Dermis blood vessel endothelial cell (primary cell): ENCODE measurements at places on chromosomes 12 and 14.

GRCh38 chr12:18277196-18277595 lies 15.9 kb downstream of the PIK3C2G start:
- peak; percentile 66 for DNase-seq

GRCh38 chr12:47021298-47021697 lies 58.1 kb upstream of the PCED1B start:
- peak; percentile 91 for DNase-seq

DNA sequence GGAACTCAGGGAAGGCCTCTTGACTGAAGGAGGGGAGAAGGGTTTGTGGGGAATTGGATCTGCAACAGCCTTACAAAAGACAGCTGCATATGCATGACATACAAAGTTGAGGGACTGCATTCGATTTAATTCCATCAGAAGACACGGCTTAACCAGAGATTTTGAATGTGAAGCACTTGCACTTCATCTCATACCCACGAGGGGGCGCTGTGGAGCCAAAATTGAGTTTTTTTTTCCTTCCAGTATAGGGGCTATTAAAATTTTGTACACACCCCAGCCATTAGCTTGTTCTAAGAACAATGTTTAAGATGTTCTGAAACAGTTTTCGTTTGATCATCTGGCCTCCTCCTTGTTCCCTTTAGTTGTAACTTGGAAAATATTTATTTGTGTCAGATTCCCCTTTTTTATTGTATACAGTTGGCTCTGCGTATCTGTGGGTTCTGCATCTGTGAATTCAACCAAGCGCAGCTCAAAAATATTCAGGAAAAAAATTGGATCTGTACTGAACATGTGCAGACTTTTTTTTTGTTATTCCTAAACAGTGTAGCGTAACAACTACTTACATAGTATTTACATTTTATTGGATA lies 1.6 kb downstream of the SUDS3 start:
- DNase-seq: peak; percentile 69

GRCh38 chr12:78275886-78276285 lies 445.2 kb downstream of the NAV3 start:
- no peak for DNase-seq

GRCh38 chr12:130704606-130705005 lies 11.5 kb downstream of the RIMBP2 start:
- DNase-seq: no peak

- no peak for DNase-seq
These were observed 12.7 kb upstream of the RIMKLB start for GRCh38 chr12:8685051-8685450.

- no peak for DNase-seq
These were observed 10.4 kb downstream of the ITPK1 start for GRCh38 chr14:93105362-93105761.

GRCh38 chr12:46357438-46358324 lies 14.9 kb downstream of the SLC38A2 start:
- DNase-seq: peak; percentile 76

GRCh38 chr14:87278415-87278814 lies 714.6 kb downstream of the GALC start:
- DNase-seq: no peak

- DNase-seq: peak; percentile 36
These were observed 48.9 kb upstream of the DLK1 start for GRCh38 chr14:100677554-100678468.

DNA sequence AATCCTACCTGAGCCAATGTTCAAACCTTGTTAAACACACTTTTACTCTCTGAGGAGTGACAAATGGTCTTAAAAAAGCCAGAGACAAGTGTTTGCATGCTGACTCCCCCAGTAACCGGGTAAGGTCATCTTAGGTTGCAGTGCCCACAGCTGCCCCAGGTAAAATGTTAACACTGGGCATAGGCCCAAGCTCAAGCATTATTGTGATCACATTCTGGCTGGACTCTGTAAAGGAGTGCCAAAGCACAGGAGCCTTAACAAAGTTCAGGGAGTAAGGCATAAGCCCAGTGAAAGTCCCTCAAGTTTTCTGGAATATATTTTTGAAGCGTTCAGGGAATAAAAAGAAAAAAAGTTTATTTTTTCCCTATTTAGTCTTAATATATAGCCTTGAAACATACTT lies 8.6 kb downstream of the EDDM3A start:
- DNase-seq: no peak

GRCh38 chr14:86777963-86778602 lies 1214.9 kb downstream of the GALC start:
- no peak for DNase-seq

GRCh38 chr14:27845241-27845850 lies 921.2 kb upstream of the FOXG1 start:
- no peak for DNase-seq

DNA sequence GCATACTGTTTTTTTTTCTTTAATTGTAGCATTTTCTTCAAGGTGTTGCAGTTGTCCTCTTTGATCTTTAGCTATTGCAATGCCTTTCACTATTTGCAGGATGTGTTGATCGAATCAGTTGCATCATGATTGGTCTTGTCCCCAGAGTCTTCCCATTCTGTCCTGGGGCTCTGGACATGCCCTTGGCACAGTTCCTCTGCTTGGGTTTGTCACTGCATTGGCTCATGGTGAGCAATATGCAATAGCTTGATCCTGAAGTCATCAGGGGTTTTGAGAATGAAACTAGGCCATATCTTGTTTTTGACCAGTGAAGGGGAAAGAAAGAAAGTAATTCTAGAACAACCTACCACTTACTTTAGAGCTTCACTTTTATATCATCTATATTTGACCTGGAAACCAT lies 281.5 kb downstream of the TMEM117 start:
- DNase-seq: no peak

- DNase-seq: no peak
These were observed 114.8 kb downstream of the PLXNC1 start for GRCh38 chr12:94263011-94263811.

- no peak for DNase-seq
These were observed 1.5 kb upstream of the DTX1 start for GRCh38 chr12:113054948-113055486.

GRCh38 chr12:51751661-51752060 lies 96.9 kb downstream of the FIGNL2 start:
- DNase-seq: no peak

- DNase-seq: peak; percentile 76
These were observed 22.2 kb upstream of the OVCH1 start for GRCh38 chr12:29519585-29520182.

DNA sequence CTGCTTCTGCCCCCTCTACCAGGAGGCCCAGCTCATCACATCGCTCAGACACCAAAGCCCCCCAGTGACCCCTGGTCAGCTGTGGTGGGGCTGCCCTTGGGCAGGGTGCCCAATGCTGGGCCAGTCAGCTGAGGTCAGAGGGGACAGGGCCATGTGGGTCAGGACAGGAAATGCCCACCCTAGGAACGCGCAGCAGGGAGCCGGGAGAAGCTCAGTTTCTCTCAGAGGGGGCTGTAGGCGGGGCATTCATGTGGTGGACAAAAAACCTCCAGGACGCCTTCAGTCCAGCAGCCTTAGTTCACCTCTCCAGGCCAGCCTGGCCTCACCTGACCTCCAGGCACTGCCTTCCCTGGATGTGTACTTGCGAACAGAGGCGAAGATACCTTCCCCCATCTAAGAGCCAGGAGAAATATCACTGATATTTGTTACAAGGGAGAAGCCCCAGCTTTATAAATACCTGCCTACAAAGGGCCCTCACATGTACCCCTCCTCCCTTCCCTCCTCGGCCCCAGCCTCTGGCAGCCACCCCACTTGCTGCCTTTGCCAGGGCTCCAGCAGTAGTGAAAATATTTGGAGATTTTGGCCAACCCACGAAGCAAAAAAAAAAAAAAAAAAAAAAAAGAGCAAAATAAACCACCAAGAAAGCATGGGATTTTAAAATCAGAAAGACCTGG lies 41.9 kb upstream of the PLEKHG6 start:
- DNase-seq: no peak

DNA sequence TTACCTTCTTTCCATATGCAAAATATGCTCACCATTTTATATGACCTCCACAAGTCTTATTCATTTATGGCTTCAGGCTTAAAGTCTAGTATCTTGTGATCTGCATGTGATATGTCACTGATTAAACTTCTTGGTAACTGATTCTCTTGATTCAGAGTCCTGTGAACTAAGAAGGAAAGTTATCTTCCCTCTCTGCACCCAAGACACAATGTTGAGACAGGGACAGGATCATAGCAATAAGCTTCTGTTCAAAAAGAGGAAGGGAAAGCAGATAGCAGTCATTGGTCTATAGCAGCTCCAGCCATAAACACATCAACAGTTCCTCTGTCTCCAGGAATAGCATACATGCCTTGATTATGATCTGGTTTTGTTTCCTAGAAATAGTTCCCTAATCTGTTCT lies 103.1 kb downstream of the UNC79 start:
- no peak for DNase-seq

GRCh38 chr14:92465353-92466055 lies 48.1 kb upstream of the RIN3 start:
- DNase-seq: no peak

GRCh38 chr14:98280436-98280835 lies 991.6 kb downstream of the BCL11B start:
- no peak for DNase-seq

DNA sequence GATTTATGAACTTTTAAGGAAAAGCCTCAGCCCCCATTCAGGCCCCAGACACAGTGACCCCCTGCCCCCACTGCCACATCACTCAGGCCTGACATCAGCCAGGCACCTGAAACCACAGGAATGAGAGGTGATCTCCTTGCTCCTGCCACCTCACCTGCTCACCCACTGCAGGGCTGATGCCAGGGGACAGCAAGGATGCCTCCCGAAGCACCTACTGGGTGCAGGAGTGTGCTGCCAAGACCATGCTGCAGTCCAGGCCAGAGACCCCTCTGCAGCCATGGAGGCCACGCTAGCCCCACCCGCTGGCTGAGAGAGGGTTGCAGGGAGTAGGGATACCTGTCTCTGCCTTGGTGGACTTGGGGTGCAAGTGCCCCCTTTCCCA lies 18.6 kb upstream of the KRT7 start:
- DNase-seq: no peak

DNA sequence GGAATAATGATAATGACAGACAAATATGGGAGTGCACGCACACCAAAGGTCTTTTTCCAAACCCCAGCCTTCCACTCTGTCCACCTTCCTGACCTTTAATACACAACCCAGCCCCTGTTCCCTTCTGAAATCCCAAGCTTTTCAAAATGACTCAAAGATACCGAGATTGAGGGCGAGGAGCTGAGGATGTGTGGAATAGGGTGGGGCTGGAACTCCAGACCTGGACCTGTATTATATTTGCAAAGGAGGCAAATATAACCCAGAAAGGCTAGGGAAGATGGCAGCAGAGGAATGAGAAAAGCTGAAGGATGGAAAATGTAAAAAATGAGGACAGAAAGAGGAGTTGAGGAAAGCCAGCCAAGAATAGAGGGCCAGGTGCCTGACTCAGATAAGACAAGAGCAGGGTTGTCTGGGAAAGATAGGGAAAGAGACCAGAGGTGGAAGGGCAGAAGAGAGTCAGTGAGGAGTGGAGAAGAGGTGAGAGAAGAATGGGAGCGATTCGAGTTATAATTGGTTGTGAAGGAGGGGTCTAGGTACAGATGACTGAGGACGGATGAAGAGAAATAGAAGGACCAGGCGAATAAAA lies 1.0 kb upstream of the PTMS start:
- peak; percentile 26 for DNase-seq

GRCh38 chr14:58747181-58747580 lies 109.4 kb downstream of the DACT1 start:
- DNase-seq: no peak

DNA sequence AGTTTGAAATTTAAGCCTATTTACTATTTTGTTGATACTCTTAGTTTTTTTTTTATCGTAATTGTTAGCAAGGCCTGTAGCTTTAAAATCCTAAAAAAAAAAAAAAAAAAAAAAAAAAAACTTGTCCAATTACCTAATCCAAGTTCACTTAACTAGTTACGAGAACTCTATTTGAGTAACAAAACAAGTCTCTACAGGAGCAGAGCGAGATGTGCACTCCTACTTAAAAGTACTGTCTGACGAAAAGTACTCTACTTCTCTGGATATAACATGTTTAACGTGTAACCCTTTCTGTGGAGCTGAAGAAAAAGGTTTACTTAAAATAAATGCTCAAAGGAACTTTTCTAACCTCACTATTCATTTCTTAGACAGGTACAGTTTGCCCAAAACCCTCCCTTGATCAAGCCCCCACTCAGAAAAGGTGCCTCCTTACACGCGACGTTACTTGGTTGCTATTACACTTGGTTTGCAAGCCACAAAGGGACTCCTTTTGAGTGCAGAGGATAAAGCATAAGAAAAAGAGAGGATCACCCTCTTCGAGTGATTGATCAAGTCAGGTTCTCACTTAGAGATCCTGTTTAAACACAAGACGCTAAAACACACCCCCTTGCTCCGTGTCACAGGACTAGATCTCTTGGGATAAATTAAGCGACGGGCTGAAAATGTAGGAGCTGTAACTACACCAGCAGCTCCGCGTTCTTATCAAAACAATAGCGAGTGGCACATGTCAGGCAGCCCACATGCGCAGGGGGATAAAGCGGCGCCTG lies 2.2 kb downstream of the BAZ1A start:
- no peak for DNase-seq

DNA sequence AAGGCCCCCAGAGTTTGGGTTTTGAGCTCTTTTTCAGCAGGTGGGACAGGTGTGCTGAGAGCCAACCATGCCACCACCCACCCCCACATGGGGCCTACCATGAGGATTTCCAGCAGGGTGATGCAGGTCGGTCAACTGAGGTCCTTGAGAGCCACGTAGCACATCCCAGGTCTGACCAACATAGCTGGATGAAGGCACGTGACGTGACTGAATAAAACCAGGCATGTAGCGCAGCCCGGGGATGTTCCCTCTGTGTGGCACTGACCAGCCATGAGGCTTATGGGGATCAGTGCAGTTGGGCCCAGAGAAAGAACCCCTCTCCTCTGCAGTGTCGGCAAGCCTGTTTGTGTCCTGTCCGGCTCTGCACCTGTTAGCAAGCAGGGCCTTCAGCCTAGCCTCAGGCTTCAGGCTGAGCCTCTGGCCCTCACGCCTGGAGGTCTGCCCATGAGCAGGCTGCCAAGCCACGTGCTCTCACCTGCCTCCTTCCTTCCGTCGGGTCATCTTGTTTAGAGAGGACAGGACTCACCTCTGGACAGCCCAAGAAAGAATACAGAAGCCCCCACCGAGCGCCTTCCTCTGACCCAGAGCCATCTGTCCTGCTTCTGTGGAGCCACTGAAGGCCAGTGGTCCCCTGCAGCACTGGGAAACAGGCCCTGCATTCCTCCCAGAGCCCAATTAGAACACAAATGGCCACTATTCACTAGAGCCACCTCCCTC lies 38.5 kb downstream of the TSPAN11 start:
- DNase-seq: no peak

GRCh38 chr12:16121953-16122352 lies 155.5 kb downstream of the SLC15A5 start:
- DNase-seq: no peak

DNA sequence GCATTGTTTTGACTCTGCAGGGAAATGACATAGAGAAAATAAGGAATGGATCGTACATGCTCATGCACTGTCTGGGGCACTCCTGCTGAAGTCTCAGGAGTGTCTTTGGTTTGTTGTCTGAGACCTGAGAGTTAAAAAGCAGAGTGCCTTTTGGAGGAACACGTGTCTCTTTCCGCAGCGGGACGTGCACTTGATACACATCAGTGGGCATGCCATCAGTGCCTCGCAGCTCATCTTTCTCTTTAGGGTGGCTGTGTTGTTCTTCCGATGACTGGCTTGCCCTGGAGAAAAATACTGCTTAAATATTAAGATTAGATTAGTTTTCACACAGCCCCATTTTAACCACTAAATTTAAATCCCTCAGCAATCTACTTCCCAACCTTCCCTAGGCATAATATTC lies 835.9 kb downstream of the DIO2 start:
- DNase-seq: no peak
